Stimulated activated CD8-positive, alpha-beta memory T cell treated with anti-CD3 and anti-CD28 coated beads, Interleukin-7, amount 100 ng/mL, for 1 hour (primary cell): ENCODE measurements at places on chromosomes 6 and 20.

DNA sequence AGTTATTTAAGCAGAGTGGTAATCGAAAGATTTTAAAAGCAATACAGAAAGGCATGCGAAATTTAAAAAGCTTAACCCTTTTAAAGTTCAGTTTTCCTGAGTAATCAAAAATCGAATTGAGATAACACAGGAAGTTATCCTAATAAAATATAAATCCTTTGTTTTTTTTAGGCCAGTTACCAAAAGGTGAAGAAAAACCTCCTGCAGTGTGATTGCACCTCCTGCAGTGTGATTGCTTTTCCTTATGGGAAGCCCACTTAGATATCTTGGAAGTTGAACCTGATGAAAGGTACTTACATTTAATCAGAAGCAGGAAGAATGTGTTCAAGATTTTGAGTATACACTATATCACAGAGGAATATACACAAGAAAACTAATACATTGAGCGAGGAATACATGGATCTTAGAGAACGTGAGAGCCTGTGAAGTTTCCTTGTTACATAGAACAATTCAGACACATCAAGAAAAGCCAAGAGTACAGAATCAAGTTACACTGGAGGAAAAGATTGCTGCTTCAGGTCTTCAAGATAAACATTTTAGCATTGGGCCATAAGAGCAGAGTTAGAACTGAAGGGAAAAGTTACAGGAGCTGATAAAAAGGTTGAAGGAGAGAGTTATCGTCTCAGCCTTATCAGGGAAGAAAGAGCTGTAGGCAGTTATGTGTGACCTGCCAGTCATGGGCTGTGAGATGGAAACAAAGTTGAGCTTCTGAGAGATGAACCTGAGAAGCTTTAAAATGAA, 7.7 kb upstream of the TMEM181 start:
- DNase-seq = no peak

DNA sequence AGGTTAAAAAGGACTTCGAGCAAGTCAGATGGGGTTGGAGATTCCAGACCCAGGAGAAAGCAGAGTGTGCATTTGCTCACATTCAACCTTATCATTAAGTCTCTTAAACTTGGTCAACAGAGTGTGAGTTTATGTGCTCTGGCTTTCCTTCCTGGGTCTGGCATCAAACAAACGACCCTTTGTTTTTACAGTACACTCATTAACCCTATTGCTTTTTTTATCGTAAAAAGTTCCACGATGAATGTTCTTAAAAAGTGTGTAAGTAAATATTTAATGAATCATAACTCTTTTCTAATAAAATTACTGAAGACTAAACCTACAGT, 2.5 kb downstream of the FYN start:
- no peak for DNase-seq

DNA sequence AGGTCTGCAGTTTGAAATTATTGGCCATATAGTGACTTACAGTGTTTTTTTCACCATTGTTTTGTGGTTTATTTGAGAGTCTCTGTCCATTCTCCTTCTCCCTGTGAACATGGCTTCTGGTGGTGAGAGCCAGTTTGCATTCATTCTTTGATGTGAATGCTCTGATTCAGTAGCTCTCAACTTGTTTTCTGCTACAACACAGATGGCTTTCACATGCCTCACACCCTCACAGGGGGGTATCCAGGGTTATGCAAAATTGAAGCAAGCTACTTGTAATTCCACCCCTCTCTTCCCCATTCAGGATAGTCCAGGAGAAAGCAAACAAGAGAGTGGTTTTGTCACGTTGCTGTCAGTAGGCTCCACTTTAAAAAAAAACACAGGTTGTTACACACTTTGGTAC, 55.6 kb downstream of the SLX4IP start:
- no peak for DNase-seq

DNA sequence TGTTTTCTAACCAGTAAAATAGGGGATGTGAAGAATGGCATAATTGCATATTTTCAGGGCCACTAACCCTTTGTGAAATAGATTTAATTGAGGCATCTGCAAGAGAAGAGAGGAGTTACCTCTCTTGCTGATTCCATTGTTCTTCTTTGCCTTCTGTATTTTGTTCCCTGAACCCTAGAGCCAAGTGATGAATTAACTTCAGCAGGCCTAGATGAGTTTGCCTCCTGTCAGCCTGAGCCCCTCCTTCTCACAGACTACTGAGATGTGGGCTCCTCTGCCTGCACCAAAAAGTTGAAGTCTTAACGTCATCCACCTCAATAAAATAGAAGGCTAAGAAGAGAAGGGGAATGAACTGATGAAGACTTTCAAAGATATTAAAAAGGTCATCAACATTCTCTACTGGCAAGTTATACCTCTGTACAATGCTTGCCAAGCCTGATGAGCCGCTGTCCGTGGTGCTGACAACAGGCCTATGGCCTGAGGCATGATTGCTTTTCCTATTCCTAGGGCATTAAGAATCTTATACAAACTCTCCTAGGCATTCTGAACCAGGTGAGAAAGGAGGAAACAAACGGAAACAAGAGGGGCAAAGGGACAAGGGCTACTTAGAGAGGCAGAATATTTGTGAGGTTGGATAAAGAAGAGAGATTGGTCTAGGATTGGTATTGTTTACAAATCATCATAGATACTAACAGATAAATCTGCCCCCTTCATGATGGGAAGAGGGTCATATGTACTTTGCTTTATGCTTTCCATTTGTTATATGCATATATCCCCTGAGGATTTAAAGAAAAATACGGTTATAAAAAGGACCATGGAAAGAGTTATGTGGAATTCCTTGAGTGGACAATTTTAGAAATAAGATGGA, 46.8 kb downstream of the CD24 start:
- no peak for DNase-seq

DNA sequence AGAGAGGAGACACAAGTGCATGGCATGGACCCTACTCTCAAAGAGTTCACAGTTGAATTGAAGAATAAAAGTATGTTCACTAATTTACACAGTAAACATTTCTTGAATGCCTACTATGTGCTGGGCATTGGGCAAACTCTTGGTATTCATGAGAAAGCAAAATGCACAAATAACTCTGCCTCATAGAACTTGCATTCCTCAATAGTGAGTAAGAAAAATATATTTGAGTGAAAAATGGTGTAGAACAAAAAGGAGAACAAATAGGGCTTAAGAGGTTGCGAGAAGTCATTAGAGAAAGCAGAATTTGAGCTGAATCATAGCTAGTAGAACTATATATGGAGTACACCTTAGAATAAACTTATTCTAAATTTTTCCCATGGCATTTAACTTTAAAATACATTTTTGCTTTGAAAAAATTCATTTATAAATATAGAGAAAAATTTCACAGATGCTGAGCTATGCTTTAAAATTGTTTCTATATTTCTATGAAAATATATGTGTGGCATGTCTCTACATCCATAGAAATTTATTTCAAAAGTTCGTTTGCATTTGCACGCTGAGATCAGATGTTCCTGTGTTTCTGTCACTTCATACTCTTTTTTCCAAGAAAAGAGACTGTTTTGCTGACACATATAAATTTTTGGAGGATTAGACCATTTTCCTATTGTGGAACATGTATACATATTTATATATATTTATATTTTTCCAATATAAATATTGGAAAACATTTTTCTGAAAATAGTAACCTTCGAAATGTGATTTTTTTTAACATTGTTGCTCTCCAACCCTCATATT, 236.1 kb downstream of the KCNQ5 start:
- DNase-seq = no peak

DNA sequence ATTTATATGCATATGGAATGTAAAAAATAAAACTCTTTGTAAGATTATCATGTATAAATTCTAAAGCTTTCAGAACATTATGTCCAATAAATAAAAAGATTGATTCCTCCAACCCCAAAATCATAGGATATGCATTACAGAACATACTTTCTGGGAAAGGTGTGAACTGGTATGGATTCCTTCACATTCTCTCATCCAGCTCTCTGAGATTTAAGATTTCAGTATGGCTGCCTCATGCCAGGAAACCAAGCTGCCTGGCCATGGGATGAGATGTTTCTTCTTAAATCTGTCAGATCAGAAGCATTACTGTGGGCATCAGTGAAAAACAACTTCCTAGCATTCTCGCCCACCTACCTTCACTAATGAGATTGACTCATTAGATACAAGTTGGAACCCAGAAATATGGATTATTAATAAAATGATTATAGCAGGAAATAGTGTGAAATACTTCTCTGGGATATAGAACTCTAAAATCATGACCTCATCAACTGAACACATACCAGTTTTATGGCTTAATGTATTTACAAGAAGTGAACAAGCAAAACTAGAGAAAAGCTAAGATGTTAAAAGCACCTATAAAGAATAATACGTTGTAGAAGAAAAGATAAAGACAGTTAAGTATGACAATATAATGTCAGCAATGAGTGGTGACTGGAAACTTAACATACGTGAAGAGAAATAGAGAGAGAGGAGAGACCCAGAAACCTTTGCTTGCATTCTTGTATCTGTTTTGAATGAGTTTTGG, 171.6 kb upstream of the PHACTR1 start:
- DNase-seq = no peak

DNA sequence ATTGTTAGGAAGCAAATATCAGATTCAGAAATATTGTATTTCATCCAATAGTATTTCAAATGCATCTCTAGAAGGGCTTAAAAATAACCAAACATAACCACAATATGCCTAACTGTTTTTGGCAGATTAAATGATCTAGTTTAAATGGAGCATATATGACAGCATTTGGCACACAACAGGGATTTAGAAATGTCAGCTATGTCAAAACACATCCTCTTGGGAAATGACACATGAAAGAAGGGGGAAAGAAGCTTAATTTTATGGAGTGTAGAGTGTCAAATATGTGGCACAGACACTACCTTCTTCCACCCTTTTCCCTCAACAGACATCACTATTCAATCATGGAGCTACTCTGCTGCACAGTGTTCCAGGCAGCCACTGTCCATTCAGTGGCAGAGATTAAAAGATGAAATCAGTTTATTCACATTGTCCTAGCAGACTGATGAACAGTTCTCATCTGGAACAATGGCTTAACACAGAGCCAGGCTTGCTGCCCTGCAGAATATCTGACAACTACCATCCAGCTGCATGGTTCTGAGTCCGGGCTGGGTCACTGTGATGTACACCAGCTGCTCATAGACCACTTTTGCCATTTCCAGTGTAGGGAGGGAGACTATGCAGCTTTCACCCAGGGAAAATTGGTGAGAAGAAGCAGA, 349.8 kb downstream of the DHX35 start:
- no peak for DNase-seq

DNA sequence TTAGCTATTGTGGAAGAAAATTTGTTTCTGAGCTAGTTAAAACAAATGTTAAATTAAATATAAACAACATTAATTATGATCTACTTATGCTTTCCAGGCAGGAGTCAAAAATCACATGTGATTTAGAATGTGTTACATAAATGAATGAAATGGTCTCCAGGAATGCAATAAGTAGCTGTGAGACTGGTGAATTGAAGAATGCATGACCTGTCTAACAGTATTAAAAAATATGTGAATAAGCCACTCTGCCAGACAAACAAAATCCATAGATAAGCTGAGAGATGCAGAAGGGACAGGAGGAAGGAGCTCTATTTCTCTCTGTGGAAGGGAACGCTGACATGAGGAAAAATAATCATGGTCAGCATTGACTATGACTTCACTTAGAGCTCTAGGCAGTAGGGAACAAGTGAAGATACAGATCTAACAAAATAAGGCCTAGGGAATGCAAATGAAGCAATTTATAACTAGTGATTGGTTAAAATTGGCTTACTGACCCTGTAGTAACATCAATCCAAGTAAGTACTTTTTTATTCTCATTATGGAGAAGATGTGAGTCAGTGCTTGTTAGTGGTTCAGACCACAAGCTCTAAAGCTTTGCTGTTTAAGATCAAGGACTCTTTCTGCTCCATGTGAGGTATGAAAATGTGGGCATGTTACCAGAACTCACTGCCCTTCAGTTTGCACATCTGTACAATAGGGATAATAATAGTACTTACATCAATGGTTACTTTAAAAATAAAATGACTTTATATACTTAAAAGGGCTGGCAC, 432.6 kb downstream of the MMUT start:
- no peak for DNase-seq

DNA sequence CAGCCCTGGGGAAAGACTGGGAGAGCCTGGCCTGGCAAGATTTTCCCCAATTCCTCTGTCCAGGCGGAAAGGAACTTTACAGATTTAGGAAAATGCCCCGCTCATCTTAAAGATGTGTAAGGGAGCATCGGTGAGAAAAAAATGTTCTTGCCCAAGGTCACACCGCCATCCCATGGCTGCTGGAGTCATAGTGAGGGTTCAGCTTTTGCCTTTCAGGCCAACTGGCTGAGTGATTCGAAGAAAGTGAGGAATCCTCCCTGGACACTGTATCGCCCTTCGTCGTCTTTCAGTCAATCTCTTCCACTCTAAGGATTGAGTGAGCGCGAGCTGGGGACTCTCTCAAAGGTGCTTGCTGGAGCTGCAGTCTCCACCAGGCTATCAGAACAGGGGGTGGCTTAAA, 1.4 kb downstream of the WFDC2 start:
- no peak for DNase-seq

GRCh38 chr6:73782911-73783310, 86.9 kb downstream of the CD109 start:
- no peak for DNase-seq

- DNase-seq = peak; percentile 74
These were observed 22.1 kb downstream of the BACH2 start for GRCh38 chr6:90274451-90275030.

DNA sequence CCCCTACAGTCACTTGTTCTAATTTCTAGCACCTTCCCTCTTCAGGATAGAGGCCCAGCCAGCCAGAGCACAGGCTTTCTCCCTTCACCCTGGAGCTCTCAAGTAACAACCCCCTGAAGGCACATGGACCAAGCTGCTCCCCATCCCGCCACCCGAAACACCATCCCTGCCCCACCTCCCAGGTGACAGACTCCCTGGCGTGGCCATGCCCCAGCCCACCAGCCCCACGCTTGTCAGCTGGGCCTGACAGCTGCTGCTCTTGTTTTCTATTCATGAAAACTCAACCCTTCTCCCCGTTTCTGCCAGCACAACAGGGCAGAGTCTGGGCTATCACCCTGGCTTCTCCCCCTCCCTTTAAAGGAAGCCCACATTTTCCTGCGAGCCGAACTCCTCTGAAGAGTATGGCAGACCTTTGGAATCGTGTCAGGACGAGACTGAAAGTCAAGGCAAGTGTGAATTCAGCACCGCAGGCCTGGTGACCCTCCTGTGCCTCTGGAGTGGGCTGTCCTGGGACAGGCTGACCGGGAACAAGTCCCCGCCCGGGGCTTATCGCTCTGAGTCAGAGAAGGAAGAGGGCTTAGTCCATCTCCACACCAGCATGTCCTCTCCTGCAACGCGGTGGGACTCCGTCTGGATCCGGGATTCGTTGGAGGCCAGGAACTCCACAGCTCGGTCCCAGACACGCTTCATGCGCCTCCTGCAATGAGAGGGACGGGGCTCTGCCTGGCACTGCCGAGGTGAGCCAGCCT, 16.7 kb downstream of the LEMD2 start:
- no peak for DNase-seq

- DNase-seq = no peak
These were observed 268.9 kb downstream of the PREX1 start for GRCh38 chr20:48558906-48559305.

- DNase-seq = no peak
These were observed 11.8 kb downstream of the PSMF1 start for GRCh38 chr20:1130058-1130694.

DNA sequence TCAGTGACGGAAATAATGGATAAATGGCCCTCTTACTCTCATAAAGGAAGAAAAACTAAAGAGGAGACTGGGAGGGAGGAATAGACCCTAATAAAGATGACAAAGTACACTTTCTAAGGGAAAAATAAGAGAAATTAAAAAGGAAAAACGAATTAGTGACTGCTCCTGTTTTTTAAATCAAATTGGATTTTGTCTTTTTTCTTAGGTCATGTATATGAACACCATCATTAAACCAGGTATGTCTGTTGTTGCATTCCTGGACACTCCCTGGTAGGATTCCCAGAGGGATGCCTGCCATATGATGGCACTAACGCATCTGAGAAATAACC, 59.4 kb upstream of the BTN3A2 start:
- no peak for DNase-seq
